ENCODE measurements at places on chromosomes 16 and 17.

GRCh38 chr16:30437511-30438046, 7.7 kb upstream of the DCTPP1 start:
- no peaks in the 10 kb centered on the region for H3K36me3 ChIP-seq
- H3K4me1 ChIP-seq: no peaks in the 10 kb centered on the region
- no peak for DNase-seq
- no peak overlapping the region for H3K27ac ChIP-seq
- no peak overlapping the region for H3K4me3 ChIP-seq

- no peak overlapping the region for H3K4me3 ChIP-seq
- no peaks in the 10 kb centered on the region for H3K27me3 ChIP-seq
- DNase-seq: no peak
- H3K4me1 ChIP-seq: peaks cover 11% of the 10 kb centered on the region
Observed at GRCh38 chr17:58330997-58331814, 2.6 kb upstream of the TSPOAP1 start.

- H3K36me3 ChIP-seq: peaks cover 14% of the 10 kb centered on the region
- DNase-seq: no peak
- no peaks in the 10 kb centered on the region for H3K27me3 ChIP-seq
- H3K4me3 ChIP-seq: no peak overlapping the region
Observed at GRCh38 chr16:89690392-89690901, 4.0 kb downstream of the CDK10 start.

DNA sequence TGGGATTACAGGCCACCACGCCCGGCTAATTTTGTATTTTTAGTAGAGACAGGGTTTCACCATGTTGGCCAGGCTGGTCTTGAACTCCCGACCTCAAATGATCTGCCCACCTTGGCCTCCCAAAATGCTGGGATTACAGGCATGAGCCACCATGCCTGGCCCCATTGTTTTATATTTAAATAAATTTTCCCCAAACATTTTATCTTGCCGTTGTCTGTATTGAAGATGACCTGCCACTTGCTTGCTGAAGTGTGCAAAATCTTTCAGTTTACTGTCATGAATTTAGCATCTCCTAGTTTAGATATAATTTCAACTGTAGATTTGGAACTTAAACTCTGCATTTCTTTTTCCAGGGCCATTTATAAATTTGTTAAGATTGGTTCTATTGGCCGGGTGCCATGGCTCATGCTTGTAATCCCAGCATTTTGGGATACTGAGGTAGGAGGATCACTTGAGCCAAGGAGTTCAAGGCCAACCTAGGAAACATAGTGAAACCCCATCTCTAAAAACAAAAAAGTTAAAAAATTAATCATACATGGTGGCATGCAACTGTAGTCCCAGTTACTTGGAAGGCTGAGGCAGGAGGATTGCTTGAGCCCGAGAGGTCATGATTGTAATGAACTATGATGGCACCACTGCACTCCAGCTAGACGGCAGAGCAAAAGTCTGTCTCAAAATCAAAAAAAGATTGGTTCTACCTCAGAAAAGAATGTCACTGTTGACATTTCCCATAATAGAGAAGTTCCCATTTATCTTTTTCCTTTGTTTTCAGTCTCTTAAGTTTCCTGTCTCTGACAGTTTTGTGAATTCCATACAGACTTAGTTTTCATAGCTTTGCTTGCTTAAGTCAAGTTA, 84.4 kb downstream of the VMP1 start:
- no peaks in the 10 kb centered on the region for H3K27me3 ChIP-seq
- peaks cover 5% of the 10 kb centered on the region for H3K4me1 ChIP-seq
- no peak overlapping the region for H3K27ac ChIP-seq

DNA sequence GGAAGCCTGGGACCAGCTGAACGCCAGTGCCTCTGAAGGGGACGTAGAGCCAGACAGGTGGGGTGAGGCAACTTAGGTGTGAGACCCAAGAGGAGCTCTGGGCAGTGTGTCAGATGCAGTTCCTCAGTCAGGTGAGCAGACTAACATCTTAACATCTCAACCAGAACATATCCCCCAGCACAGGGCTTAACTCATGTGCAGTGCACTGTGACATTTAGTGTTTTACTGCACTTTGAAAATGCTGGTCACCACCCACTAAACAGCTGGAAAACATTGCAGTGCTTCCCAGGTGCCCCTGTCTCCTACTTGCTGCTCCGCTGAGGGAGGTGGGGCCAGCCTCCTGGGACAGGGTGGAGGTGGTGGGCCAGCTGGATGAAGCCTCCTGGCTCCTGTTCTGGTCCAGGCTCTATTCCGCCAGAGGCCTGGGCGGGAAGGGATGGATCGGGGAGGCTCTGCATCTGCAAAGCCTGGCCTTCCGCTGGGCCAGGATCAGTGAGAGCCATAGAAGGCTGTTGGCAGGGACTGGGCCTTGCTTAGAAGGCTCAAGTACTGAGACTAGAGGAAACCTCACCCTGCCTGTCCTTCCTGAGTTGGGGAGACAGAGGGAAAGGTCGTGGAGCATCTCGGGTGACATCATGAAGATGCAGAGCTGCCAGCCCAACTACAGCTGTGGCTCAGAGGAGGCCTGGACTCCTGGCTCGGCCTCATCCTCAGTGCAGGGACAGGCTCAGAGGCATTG, 7.9 kb upstream of the MRC2 start:
- no peak overlapping the region for H3K27ac ChIP-seq
- no peak overlapping the region for H3K4me3 ChIP-seq
- no peak for DNase-seq
- no peaks in the 10 kb centered on the region for H3K27me3 ChIP-seq
- H3K36me3 ChIP-seq: no peaks in the 10 kb centered on the region
- peaks cover 3% of the 10 kb centered on the region for H3K4me1 ChIP-seq

GRCh38 chr16:24935336-24935735, 79.8 kb downstream of the ARHGAP17 start:
- no peak for DNase-seq
- no peak overlapping the region for H3K4me3 ChIP-seq
- H3K27me3 ChIP-seq: no peaks in the 10 kb centered on the region
- H3K27ac ChIP-seq: no peak overlapping the region

GRCh38 chr16:25143928-25144327, 32.4 kb downstream of the LCMT1 start:
- no peak overlapping the region for H3K27ac ChIP-seq
- H3K36me3 ChIP-seq: peaks cover 27% of the 10 kb centered on the region
- no peak for DNase-seq
- H3K4me3 ChIP-seq: no peak overlapping the region
- no peaks in the 10 kb centered on the region for H3K27me3 ChIP-seq

DNA sequence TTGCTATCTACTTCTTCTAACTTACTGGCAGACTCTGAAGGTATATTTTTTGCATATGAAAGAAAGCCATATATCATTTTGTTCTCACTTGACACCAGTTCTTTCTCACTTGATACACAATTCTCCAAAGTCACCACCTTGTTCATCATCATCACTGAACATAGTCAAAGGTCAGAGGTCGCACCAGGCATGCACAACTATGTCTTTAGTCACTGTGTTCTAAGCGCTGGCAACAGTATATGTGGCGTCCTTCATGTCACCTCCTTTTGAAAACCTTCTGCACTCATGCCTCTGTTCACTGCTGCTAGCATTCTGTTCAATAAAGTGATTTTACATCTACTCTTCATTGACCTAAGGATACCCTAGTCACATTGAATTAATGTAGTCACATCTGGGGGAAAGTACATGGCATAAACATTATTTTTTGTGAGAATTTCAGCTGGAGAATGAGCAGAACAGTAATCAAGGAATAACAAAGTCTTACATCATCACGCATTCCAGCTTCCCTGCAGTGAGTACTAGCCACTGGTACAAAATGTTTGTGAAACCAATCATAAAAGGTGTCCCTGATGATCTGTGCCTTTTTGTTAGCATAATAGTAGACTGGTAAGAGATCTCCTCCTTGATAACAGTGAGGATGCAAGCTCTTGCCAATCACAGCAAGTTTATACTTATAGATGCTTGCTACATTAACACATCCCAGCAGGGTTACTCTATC, 20.5 kb upstream of the TBX4 start:
- H3K4me1 ChIP-seq: no peaks in the 10 kb centered on the region
- no peaks in the 10 kb centered on the region for H3K27me3 ChIP-seq
- H3K36me3 ChIP-seq: no peaks in the 10 kb centered on the region

All from H1 (cell line).